ENCODE measurements at places on chromosomes 7 and 10.

GRCh38 chr10:77159538-77160110 lies 478.0 kb downstream of the KCNMA1 start:
- DNase-seq: no peak

GRCh38 chr7:52197221-52197620 lies 838.2 kb upstream of the POM121L12 start:
- DNase-seq: no peak

DNA sequence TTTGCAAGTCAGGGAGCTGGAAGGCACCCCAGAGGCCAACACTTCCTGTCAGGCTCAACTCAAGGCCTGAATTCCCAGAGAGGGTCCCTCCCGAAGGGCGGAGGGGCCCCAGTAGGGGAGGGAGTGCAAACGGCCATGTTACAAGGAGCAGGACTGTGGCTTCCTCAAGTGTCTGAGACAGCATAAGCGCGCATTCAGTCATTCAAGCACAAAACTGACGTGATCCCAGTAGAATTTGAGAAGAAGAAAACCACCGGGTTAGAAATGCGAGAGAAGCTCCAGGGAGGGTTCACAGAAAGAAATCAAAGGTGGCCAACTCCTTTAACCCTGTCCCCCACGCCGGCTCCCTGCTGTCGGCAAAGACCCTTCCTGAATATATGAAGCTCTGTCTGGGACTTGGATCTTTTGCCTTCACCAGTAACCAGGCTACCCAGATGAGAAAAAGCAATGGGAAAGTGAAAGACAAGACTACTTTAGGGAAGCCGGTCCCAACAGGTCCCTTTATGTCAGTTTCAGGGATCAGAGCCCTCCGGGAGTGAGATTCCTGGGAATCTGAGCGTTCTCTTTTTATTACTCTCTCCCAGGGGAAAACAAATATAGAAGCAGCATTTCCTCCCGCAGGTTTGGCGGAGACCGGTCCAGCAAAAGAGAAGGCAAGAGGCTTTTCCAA lies 1.3 kb downstream of the AFAP1L2 start:
- no peak for DNase-seq

DNA sequence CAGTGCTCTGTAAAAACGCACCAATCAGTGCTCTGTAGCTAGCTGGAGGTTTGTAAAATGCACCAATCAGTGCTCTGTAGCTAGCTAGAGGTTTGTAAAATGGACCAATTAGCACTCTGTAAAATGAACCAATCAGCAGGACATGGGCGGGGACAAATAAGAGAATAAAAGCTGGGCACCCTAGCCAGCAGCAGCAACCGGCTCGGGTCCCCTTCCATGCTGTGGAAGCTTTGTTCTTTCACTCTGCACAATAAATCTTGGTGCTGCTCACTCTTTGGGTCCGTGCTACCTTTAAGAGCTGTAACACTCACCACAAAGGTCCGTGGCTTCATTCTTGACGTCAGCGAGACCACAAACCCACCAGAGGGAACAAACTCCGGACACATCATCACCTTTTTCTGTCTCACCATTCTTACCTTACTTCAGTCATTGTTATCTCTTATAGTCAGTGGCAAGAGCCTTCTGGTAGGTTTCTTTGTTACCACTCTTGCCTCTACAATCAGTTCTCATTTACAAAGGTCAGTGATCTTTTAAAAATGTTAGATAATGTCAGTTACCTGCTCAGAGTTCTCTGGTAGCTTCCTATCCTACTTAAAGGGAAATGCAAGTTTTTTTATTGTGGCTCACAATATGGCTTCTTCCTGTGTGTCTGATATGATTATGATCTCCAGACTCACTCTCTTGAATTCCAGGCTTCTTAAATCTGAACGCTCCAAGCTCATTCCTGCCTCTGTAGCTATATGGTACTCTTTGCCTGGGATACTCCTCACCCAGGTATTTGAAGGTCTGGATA lies 4.5 kb downstream of the STAM start:
- peak; percentile 91 for DNase-seq

GRCh38 chr7:51472873-51473272 lies 156.3 kb upstream of the COBL start:
- DNase-seq: no peak

GRCh38 chr10:100969187-100970075 lies at the start of gene SEMA4G:
SEMA4G (plus strand) TSS chr10:100969504; CDS start chr10:100972913, 3,409 bp downstream.
- peak; percentile 64 for DNase-seq

DNA sequence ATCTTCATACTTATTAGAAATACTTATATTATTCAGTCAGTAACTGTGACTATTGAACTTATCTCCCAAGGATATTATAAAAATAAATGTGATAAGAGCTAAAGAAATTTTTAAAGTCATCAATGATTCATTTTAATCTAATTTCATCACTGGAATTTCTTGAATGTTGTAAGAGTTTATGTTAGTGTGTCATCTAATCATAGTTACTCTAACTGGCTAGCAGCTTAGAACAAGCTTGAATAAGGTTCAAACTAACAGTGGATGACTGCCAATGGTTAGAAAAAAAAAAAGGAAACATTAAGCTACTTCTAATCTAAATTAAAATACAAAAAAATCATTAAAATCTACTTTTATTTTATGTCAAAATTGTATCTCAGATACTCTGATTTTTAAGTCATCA lies 1066.3 kb downstream of the CNTNAP2 start:
- no peak for DNase-seq

GRCh38 chr7:28356619-28357018 lies 55.7 kb upstream of the CREB5 start:
- no peak for DNase-seq

DNA sequence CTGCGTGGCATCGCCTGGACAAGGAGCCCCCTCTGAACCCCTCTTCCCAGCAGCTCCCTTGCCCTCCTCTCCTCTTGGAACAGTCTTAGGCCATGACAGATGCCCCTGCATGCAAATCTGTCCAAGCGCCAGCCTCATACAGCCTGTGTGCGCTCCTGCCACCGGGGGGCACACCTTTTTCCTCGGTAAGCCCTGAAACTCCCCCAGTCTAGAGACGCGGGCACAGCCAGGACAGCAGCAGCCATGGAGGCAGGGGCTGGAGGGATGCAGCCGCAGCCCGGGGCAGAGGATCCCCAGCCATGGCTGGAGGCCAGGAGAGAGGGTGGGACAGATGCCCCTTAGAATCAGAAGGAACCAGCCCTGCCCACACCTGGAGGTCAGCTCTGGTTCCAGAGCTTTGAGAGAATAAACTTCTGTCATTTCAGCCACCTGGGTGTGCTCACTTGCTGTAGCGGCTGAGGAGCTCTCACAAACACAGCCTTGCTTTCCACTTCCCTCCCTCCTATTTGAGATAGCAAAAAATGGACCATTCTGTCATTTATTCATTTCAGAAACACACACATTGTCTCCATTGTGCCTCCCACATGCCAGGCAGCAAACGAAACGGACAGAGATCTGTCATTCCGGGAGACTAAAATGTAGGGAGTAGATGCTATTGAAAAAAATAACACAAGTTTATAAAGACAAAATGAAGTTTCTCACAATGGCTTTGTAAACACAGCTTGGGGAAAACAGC lies 241.5 kb downstream of the WDR37 start:
- peak; percentile 16 for DNase-seq

DNA sequence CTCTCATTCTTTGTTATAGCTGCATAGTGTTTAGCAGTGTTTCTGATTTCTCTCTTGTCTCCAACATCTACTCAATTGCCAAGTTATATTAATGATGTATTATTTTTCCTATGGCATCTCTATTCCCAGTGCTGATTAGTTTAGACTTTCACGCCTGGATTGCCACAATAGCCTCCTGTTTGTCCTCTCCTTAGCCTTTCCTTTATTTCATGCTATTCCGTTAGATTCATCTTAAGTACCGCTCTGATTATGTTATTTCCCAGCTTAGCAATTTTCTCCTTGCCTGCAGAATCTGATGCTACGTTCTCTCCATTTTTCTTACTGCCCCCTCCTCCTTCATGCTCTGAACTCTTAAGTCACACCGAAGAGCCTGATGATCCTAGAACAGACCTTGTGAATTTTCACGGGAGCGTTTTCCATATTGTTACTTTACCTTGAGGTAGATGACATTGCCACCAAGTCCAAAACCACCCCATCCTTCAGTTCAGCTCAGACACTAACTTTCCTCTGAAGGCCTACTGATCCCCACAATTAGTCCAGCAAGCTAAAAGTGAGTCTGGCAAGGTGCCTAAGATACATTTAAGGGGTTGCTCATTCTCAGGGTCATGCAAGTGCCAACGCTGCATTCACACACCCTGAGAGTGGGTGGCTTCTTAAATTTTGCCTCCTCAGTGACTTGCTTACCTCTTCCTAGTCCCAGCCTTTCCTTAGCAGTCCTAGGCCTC lies 6.6 kb upstream of the NRF1 start:
- no peak for DNase-seq

GRCh38 chr10:111161109-111161874 lies 84.5 kb downstream of the ADRA2A start:
- no peak for DNase-seq

- no peak for DNase-seq
These were observed 275.2 kb downstream of the POU6F2 start for GRCh38 chr7:39252916-39253315.

DNA sequence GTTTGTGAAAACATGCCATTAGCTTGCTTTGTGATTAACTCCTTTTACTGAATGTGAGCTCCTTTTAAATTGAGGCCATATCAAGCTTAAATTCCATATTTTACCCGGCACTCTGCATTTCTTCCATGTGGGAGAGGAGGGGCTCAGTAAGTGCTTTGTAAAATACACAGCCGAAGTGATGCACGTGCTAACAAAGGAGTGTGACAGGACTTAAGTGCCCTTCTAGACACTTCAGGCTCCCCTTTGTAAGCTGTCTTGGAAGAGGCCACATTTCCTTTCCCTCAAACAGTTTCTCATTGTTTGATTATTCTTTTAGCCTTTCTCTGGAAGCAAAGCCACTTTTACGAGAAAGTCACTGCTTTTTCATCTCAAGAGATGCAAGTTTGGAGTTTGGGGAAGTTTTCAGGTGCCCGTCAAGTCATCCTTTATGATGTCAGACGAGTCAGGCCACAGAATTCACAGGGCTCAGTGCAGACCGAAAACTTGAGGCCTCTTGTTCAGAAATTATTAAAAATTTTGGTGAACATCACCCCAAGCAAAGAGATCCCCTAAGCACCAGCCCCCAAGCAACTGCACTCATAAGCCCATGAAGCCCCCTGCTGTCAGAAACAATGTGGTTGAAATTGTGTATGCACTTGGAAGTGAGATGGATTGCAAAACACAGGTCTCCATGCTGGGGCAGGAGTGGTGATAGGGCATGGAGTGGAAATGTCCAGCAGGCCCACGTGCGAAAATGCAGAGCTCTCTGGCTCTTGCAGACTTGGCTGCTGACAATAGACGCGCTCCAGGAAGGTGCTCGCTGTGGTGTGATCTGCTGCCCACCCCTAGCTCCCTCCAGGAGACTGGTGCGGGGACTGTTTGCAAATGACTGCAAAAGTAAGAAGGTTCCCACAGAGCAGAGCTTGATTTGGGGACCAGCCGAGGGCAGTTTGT lies 11.5 kb downstream of the IKZF1 start:
- peak; percentile 50 for DNase-seq

DNA sequence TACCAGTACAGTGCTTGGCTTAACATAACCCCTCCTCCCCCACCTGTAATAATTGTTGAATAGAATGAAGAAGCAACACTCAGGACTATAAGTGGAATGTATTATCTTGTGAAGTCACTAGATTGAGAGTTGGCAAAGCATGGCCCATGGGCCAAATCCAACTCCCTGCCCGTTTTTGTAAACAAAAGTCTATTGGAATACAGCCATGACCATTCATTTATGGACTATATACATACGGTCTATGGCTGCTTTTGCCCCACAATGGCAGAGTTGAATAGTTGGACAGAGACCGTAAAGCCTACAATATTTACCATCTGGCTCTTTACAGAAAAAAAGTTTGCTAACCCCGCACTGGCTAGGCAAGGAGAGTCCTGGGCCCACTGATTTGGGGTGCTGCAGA lies 48.1 kb upstream of the CYCS start:
- DNase-seq: no peak

GRCh38 chr7:2717293-2718261 lies 29.6 kb downstream of the AMZ1 start:
- DNase-seq: peak; percentile 55

GRCh38 chr7:120949998-120950538 lies 509 bp upstream of the ING3 start:
- no peak for DNase-seq

GRCh38 chr7:30196408-30196807 lies 61.6 kb downstream of the MTURN start:
- no peak for DNase-seq

GRCh38 chr7:5564894-5565293 lies 141.3 kb upstream of the TNRC18 start:
- no peak for DNase-seq

- peak; percentile 95 for DNase-seq
These were observed at the start of gene ZNF394 for GRCh38 chr7:99499721-99500636. ZNF394 (minus strand) TSS chr7:99500281; CDS start chr7:99500093, 188 bp downstream.

- no peak for DNase-seq
These were observed 361.1 kb downstream of the HGF start for GRCh38 chr7:81408728-81409127.

DNA sequence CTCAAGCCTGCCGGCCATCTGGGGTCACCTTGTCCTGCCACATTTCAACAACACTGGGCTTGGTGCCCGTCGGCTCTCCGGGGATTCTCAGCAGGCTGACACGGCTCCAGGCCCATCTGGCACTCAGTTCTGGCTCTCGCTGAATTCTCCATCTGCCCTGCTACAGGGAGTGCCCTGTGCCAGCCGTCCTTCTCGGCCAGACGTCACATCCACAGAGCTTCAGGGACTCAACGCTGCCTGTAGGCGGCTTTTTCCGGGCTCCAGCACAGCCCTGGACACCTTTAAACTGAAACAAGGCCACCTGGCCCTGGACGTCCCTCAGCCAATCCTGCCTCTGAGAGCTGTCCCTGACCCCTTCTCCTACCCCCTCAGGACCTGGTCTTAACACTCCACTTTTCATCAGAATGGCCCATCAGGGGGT lies 43.0 kb downstream of the TMEM130 start:
- no peak for DNase-seq

DNA sequence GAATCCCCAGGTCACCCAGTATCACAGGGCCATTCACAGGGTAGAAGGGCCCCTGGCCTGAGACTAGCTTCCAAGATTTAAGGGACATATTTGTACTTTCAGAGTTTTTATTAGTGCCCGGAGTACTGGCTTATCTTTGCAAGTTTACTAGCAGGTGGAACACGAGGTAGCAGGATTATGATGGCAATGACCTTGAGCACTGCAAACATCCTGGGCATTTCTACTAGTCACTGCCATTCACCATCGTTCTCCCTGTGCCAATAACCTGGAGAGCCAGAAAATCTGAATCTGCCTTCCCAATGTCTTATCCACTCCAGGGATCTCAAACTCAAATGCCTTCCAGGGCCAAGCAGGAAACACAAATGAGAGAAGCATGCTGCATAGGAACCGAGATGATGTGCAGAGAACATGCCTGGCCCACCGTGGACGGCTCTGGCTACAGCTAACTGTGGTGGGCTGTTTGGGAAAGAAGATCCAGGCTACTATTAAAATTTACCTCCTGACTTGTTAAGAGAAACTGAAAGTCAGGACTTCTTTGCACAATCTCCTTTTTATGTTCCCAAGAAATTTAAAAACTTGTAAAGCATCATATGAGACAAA lies 16.7 kb downstream of the FAM53B start:
- DNase-seq: no peak

GRCh38 chr7:116851671-116852070 lies 10.7 kb upstream of the CAPZA2 start:
- DNase-seq: no peak

All from activated CD8-positive, alpha-beta T cell treated with anti-CD3 and anti-CD28 coated beads for 36 hours (primary cell).